ENCODE measurements at places on chromosomes 3 and 15. TPM values are rescaled to one million over a fixed set of nuclear protein-coding genes. Genes with fewer than 3 reads are reported as not detected.
A peak's percentile ranks its signal among the peaks of the same experiment; 100 is the strongest.

GRCh38 chr3:134003066-134003465 lies 26.7 kb downstream of the SLCO2A1 start:
- no peak overlapping the region for H3K4me3 ChIP-seq
- no peaks in the 10 kb centered on the region for H3K27me3 ChIP-seq
- DNase-seq, result no peak
- H3K36me3 ChIP-seq, result no peaks in the 10 kb centered on the region

The ERC2 gene
- total RNA-seq, result 1.2 TPM

- DNase-seq, result no peak
- no peak overlapping the region for H3K4me3 ChIP-seq
- no peaks in the 10 kb centered on the region for H3K36me3 ChIP-seq
Measured at GRCh38 chr3:137988982-137989381, 21.0 kb upstream of the CLDN18 start.

GRCh38 chr15:67066041-67066958 lies 898 bp downstream of the SMAD3 start:
- H3K27me3 ChIP-seq, result no peaks in the 10 kb centered on the region
- H3K4me1 ChIP-seq, result peaks cover 50% of the 10 kb centered on the region
- peak overlapping the region; percentile 92 for H3K27ac ChIP-seq
- DNase-seq, result no peak
- H3K4me3 ChIP-seq, result peak overlapping the region; percentile 93

GRCh38 chr3:17411157-17411877 lies 331.1 kb downstream of the TBC1D5 start:
- no peak for DNase-seq
- no peaks in the 10 kb centered on the region for H3K36me3 ChIP-seq
- no peaks in the 10 kb centered on the region for H3K4me1 ChIP-seq
- H3K27ac ChIP-seq, result no peak overlapping the region

DNA sequence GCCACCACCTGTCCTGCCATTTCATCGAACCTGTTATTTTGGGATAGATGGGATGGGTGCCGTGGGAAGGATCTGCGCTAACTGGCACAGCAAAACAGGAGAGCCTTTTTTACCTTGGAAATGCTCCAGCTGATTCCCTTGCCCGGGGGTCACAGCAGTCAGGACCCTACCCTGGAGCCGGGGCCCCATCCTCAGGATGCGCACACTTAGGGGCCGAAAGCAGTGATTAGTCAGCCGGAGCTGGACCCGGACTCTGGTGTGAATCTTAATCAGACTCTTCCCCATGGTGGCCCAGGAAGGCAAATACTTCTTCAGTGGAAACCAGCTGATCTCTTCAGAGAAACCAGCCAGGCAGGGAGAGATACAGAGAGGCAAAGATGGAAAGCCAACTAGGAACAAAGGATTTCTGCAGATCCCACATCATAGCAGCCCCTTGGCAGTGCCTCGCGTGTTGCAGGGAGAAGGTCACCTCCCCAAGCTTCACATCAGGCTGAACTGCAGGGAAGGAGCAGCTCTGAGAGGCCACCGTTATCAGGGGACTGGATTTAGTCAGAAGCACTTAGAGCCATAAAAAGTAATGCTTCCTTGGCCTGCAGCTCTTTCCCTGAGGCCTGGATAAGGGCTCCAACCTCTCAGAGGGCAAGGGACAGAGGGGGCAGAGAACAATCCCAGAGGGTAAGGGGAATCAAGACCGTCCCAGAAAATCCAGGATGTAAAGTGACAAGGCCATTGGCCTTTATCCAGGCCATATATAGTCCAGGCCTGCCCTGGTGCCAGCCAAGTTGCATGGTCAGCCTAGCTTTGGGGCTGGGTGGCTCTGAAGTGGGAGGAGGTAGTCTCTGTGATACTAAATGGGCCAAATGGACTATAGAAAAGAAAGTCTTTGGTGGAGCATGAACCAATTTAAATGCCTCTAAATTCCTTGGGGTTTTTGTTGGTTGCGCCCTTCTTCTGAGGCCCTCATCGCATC lies 52.9 kb downstream of the WDR76 start:
- no peaks in the 10 kb centered on the region for H3K36me3 ChIP-seq
- no peak for DNase-seq
- H3K27ac ChIP-seq, result no peak overlapping the region
- H3K4me1 ChIP-seq, result no peaks in the 10 kb centered on the region
- no peak overlapping the region for H3K4me3 ChIP-seq

- DNase-seq, result no peak
- no peaks in the 10 kb centered on the region for H3K27me3 ChIP-seq
- no peak overlapping the region for H3K27ac ChIP-seq
- no peak overlapping the region for H3K4me3 ChIP-seq
- H3K4me1 ChIP-seq, result no peaks in the 10 kb centered on the region
- no peaks in the 10 kb centered on the region for H3K36me3 ChIP-seq
Measured at GRCh38 chr3:182527745-182528144, 265.6 kb upstream of the ATP11B start.

DNA sequence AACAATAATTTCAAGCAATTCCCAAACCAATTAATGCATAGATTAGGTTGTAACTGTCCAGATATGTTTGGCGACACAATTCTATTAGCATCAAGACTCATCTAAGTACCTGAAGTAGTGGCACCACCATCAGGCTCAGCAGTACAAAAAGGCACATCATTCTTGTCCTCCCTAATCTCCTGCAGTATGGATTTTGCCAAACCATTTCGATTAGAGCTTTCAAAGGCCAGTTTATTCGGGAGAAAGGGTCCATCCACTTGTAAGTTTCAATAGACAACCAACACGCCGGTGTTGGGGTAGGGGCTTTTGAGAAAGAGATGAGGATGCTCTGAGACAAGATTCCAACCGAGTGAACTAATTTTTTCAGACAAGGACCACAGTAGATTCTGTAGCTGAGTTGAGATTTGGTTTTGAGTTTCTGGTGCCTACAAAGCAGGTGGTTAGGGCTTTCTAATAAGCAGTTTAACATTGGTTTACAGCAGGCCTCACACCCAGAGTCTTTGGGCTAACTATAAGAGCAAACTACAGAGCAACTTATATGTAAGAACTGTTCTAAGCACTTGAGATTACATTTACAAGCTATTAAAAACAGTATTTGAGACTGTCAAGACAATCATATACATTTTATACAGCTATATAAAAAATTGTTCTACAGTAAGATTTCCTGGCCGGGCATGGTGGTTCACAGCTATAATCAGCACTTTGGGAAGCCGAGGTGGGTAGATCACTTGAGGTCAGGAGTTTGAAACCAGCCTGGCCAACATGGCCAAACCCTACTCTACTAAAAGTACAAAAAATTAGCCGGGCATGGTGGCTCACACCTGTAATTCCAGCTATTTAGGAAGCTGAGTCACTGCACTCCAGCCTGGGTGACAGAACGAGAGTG lies 4.5 kb downstream of the RPL22L1 start:
- H3K27ac ChIP-seq, result no peak overlapping the region
- H3K27me3 ChIP-seq, result no peaks in the 10 kb centered on the region
- H3K36me3 ChIP-seq, result peaks cover 31% of the 10 kb centered on the region
- DNase-seq, result no peak
- peaks cover 25% of the 10 kb centered on the region for H3K4me1 ChIP-seq

DNA sequence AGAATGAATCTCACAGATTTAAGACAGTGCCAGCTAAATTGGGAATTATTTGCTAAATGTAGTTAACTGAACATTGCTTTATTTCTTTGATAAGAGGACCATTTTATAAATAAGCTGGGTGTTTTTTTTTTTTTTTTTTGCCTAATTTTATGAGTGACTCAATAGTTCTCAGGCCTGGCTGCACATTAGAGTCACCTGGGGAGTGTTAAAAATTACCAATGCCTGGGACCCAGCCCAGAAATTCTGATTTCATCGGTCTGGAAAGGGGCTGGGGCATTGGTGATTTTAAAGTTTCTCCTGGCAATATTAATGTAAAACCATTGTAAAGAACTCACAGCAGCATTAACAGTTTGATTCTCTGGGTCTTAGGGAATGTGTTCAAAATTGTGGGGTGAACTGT lies 51.2 kb upstream of the PHLDB2 start:
- no peaks in the 10 kb centered on the region for H3K27me3 ChIP-seq
- H3K4me3 ChIP-seq, result no peak overlapping the region
- no peak overlapping the region for H3K27ac ChIP-seq
- H3K4me1 ChIP-seq, result peaks cover 49% of the 10 kb centered on the region

DNA sequence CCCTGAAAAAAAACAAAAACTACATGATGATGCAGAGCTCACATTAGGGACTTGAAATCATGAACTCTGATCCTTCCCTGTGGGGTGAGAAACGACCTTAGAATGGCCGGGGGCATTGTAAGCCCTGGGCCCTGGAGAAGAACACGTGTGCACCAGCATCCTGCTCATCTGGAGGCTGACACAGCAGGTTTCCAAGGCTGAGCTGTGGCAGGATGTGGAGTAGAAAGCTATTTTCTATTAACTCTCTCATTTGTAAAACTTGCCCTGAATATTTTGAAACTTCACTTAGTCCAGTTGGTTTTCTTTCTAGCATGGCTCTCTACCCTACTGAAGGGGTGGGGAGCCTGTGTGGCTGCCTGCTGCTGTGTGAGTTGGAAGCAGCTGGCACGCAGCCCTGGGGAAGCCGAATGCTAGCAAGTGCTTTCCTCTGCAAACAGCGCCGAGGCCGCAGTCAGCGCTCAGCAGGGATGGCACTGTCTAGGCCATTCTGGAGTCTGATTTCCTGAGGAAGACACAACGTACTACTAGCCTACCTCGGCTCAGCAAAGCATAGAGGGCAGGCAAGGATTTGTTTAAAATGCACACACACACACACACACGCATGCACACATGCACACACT lies 58.0 kb downstream of the GABRG3 start:
- H3K4me3 ChIP-seq, result no peak overlapping the region
- no peak for DNase-seq
- H3K27ac ChIP-seq, result no peak overlapping the region
- H3K27me3 ChIP-seq, result no peaks in the 10 kb centered on the region

- H3K36me3 ChIP-seq, result peaks cover 2% of the 10 kb centered on the region
- no peak overlapping the region for H3K27ac ChIP-seq
- no peaks in the 10 kb centered on the region for H3K27me3 ChIP-seq
- H3K4me3 ChIP-seq, result no peak overlapping the region
Measured at GRCh38 chr3:9778143-9779074, 8.7 kb upstream of the CAMK1 start.

The DNAH12 gene
- 0.25 TPM for total RNA-seq

DNA sequence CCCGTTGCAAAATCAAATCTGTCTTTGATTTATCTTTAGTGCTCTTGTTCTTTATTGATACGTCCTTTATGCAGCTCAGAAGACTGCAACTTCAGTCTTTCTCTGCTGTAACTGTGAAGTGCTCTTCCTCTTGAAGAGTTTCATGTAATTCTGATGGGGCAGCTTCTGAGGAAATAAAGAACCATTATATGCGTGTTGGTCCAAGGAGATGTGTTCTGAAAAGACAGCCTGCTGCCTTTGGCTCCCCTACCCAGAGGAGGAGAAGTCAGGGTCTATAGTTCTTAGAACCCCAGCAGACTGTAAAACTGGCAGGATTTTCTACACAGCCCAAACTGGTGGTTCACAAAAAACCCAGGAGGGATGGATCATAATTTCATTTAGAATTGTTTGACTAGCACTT lies 22.4 kb upstream of the ABHD10 start:
- no peaks in the 10 kb centered on the region for H3K27me3 ChIP-seq
- H3K36me3 ChIP-seq, result no peaks in the 10 kb centered on the region
- no peak overlapping the region for H3K27ac ChIP-seq
- H3K4me3 ChIP-seq, result no peak overlapping the region
- no peak for DNase-seq
- H3K4me1 ChIP-seq, result peaks cover 5% of the 10 kb centered on the region

The AGBL1 gene
- not detected for total RNA-seq

The TMEM207 gene
- not detected for total RNA-seq

DNA sequence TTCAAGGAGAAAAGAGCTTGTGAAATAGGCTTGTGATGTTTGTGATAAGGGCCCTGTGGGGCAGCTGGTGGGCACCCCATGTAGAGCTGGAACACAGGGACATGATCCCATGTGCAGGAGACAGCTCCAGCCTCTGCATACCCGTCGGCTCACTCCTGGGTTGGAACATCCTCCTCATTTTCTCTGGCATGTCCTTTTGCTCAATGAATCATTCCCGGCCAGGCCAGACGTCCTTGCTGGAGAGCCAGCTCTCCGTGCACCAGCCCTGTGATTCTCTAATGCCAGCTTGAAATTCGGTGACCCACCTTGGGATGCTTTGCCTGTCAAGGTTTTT lies 77.3 kb downstream of the SMAD3 start:
- DNase-seq, result no peak
- H3K4me3 ChIP-seq, result no peak overlapping the region
- peak overlapping the region; percentile 94 for H3K27ac ChIP-seq
- H3K27me3 ChIP-seq, result no peaks in the 10 kb centered on the region
- H3K36me3 ChIP-seq, result no peaks in the 10 kb centered on the region

DNA sequence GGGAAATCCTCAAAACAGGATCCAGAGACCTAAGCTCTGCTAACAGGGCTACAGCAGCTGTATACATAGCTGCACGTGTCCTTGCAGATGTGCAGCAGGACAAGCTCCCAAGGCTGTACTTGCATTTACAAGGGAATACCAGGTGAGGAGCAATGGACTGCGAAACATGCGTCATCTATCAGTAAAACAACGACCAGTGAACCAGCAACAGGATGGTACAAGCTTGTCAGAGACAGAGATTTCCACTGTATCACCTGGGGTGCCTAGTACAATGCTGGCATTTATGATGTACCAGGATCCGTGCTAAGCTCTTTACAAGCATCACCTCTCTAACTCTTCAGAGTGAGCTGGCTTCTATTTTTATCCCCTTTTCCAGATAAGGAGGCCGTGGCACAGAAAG lies 227.3 kb downstream of the FOXP1 start:
- peaks cover 5% of the 10 kb centered on the region for H3K36me3 ChIP-seq
- DNase-seq, result no peak
- no peak overlapping the region for H3K27ac ChIP-seq
- H3K4me3 ChIP-seq, result no peak overlapping the region

Measured in vagina (tissue), 2 donors.